Stimulated activated CD4-positive, alpha-beta T cell treated with anti-CD3 and anti-CD28 coated beads, Interleukin-1b, Interleukin-23, amount 100 ng/mL, for 1 hour (primary cell): ENCODE measurements at places on chromosomes 6 and 20.

- no peak for DNase-seq
Observed at GRCh38 chr6:157813750-157814455, 9.1 kb upstream of the SNX9 start.

DNA sequence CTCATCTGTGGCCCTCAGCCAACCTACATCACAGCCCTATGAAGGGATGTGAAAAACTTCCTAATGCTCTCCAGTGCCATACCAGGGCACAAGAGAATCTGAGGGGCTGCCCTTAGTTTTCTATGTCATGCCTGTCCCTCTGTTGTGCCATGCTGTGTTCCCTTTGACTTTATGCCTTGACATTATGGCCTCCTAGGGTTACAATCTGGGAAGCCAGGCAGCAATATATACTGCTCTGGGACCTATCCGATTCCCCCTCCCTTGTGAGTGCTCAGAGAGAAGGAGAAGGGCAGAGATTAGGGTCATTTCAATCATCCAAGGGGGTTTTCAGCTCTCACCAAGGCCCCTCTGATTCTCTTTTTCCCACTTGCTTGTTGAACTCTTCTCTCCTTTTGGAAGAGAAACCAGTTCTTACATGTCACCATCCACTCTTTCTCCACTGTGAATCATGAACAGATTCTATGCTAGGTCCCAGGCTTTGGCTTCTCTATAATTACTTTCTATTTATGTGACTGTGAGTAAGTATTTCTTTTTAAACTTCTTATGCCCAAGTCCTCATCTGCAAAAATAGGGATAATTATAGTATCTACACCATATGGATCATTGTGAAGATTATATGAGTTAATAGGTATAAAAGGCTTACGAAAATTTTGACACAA is 14.2 kb upstream of the FRK start:
- no peak for DNase-seq

GRCh38 chr6:106060167-106060566 is 26.0 kb upstream of the PRDM1 start:
- no peak for DNase-seq

DNA sequence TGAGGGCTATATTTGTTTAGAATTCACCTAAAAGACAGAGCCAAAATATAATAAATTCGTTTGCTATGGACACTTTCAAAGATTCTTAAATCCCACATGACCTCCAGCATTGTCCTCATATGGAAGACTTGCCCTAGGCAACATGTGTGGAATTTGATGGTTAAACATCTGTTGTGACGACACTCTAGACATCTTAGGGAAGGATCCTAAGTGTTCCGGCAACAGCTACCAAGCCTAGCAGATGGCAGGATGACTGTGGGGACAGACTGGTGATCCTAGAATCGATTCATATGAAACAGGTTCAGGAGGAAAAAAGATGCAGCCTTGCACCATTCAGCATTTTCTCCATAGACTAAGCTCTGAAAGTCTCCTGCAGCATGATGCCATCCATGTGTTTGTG is 77.6 kb upstream of the BACH2 start:
- no peak for DNase-seq

DNA sequence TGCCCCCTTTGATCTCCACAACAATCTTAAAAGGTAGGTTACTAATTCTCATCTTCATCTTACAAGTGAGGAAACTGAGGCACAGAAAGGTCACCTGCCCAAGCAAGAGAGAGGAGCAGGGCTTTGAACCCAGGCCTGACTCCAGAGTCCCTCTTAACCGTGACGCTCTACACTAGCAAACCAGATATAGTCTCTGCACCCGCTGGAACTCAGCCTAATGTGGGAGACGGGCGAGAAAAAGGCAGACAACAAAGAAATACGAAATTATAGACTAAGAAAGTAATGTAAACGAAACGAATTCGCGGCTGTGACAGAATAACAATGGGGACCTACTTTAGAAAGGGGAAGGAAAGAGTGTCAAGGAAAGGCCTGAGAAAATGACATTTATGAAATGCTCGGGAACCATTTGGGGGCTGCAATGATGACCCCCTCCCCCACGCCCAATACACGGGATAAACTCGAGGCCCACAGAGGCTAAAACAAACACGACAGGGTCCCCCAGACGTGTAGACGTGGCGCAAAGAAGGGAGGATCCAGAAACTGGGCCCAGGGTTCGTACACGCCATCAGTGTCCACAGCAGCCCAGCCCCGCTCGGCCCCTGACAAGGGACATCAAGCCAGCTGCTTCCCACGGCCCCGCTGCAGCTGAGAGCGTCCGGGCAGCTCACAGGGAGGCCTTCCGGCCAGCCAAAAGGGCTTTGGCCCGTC is 637 bp downstream of the TRPC4AP start:
- DNase-seq = no peak

DNA sequence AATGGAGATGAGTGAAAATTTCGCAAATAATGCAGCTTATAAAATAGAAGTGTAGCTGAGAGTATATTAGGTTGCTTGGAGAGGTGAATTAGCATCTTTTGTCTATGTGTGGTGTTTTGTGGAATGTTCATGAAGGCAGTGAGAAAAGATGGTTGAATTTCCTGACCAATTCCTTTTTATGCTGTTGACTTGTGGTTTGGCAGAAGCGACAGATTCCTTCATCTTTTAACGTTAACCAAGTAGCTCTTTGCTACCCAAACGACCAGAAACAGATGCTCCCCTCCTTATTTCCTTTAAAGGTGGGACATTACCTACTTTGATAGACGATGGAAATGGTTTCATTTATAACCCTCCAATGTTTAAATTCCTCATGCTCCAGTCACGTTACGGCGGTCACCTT is 390.5 kb downstream of the QKI start:
- no peak for DNase-seq

GRCh38 chr6:81900616-81901015 is 148.1 kb upstream of the TENT5A start:
- DNase-seq = no peak

DNA sequence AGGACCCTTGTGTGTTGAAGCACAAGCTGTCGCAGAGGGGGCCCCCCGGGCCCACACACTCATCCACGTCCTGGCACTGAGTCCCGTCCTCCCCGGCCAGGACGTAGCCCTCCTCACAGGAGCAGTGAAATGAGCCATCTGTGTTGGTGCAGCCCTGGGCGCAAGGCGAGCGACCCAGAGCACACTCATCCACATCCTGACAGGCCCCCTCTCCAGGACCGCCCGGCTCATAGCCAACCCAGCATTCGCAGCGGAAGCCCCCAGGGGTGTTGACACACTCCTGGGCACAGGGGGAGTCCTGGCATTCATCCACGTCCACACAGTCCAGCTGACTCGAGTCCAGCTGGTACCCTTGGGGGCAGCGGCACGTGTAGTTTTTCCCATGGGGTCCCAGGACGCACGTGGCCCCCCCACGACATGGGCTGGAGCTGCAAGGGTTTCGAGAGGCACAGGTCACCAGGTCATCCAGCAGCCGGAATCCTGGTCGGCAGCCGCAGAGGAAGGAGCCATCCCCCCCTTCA is 1.2 kb downstream of the CD93 start:
- no peak for DNase-seq

DNA sequence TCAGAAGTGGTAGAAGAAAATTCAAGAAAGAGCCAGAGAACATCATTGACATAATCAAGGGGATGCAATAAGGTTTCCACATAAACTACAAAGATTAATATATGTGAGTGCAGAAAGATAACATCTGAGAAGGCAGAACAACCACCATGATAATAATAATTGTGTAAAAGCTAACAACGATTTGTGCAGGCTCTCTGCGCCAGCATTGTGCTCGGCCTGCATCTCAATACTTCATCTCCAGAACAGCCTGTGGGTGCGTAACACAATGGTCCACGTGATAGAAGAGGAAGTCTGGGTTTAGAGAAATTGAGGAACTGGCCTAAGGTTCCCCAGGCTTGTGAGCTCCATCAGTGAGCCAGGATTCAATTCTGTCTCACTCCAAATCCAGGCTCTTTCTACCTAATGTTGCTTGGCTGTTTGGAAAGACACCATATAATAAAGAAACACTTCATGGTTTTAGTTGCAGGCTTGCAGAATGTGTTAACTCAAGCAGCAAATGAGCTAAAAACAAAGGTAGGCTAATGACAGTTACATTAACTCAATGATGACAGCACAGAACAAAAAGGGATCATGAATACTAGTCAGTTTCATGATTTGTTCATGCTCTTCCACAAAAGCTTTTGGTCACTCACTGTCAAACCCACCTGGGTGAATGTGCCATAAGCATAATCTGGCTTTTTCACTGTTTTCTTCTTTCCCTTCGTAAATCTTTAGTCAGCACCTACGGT is 71.2 kb downstream of the LY86 start:
- DNase-seq = no peak

DNA sequence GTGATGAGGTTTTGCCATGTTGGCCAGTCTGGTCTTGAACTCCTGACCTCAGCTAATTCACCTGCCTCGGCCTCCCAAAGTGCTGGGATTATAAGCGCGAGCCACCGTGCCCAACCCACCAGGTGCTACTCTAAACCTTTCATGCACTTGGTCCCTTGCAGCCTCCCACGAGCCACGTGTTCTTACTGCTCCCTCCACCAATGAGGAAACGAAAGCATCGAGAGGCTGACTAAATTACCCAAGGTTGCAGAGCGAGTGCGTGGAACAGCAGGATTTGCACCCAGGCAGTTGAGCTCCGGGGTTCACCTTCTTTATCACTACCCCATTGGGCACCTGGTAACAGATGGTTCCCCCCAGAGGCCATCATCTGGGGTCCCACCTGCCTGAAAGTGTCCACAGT is 208.3 kb downstream of the LY86 start:
- DNase-seq = no peak

DNA sequence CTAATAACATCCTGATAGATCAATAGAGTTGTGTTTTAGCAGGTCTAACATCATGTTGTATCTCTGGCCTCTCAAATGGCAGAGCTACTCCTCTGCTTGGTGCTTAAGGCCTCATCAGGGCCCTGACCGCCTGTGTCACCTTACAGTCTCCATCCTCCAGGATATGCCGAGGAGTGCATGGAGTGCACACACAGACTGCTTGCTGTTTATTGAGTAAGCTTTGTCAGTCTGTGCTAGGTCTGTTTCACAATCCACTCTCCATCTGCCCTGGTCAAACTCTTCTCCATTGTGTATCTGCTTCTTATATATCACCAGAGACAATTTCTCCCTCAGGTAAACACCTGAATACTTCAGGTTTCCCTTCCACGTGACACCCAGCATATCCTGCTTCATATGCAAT is 136.1 kb downstream of the SLC24A3 start:
- no peak for DNase-seq

DNA sequence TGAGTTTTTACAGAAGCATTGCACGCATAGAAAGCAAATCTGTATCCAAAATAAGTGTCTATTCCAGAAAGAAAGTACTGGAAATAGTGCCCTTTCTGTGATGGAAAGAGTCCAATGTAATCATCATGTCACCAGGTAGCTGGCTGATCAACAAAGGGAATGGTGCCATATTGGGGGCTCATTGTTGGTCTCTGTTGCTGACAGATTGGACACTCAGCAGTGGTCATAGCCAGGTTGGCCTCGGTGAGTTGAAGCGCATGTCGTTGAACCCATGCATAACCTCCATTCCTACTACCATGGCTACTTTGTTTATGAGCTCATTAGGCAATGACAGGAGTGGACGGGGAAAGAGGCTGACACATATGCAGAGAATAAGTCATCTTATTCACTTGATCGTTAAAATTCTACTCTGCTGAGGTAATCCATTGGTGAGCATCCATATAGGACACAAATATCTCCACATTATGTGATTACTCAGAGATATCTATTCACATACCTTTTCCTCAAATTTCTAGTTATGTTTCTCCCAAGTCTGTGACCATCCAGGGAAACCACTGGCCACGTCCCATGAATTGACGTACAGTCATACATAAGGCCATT is 560.5 kb downstream of the HAO1 start:
- DNase-seq = no peak
